ENCODE measurements at places on chromosomes 5 and 9.

DNA sequence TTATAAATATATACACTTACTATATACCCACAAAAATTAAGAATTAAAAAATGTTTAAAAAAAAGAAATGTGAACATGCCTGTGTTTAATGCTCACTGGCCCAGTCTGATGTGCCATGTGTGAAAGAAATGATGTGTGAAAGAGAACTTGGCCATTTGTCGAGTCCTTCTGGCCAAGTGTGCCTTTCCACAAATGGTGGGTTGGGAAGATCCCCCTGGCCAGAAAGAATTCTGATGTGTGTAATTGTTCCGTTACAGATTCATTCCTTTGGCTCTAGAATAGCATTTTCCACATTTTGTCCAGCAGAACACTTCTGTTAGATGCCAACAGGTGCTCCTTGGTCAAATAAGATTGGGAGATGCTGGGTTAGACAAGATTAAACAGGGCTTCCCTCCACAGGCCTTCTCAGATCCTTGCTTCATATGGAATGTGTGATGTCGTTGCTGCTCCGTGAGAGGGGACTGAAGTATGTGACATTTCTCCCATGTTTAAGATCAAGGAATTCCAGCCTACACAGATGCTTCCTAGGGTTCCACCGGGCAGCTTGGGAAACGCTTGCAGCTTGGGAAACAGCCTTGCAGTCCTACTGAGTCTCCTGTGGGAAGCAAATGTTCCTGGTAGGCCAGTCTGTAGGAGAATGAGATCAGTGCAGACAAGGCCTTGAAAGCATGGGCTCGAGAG lies 32.1 kb downstream of the GDNF start:
- no peak for DNase-seq

DNA sequence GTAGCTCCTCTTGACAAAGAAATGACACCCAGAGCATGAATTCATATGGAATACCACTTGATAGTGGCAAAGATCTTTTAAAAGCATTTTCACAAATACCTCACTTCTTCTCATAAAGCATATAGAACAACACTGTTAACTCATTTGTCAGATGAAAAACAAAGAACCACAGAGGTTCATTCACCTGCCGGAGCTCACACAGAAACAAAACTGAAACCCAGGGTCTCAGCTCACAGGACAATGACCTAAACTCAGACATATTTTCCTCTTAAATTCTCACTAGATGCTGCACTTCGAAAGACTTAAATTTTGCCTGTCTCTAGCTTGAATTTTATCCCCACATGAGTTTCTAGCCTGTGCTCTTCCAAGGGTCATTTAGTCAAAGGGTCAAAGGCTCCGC lies 339.0 kb downstream of the KCNN2 start:
- DNase-seq: no peak

DNA sequence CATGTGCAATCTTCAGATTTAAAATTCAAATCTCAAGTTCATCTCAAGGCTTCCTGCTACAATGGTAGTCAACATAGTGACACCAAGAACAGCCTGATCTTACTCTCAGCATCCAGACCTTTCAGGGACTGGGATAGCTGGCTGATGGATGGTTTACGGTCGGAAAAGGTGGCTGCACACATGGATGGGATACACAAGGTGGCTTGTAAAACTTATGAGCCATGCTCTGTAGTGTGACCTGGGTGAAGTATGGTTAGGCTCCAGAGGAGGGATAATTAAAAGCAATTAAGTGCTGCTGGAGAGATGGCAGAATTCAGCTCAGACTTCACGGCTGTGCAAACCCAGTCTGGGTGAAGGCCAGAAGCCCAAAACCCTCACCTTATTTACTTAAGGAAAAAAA lies 379.5 kb downstream of the NFIB start:
- DNase-seq: no peak

DNA sequence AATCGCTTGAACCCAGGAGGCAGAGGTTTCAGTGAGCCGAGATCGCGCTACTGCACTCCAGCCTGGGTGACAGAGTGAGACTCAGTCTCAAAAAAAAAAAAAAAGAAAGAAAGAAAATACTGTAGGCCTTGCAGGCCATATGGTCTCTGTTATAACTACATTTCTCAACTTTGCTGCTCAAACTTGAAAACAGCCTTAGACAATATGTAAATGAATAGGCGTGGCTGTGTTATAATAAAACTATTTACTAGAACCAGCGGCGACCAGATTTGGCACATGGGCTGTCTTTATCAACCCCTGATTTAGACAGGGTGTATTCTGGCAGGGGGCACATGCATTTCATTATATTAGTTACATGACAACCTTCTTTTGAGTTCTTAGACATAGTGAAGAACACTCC lies 130.0 kb downstream of the C9orf152 start:
- no peak for DNase-seq

- peak; percentile 53 for DNase-seq
Measured at GRCh38 chr9:107214915-107215314, 68.2 kb upstream of the RAD23B start.

GRCh38 chr5:159826351-159827214 lies 89.7 kb upstream of the ADRA1B start:
- peak; percentile 99 for DNase-seq

GRCh38 chr5:88842784-88843183 lies 40.2 kb downstream of the MEF2C start:
- DNase-seq: no peak

DNA sequence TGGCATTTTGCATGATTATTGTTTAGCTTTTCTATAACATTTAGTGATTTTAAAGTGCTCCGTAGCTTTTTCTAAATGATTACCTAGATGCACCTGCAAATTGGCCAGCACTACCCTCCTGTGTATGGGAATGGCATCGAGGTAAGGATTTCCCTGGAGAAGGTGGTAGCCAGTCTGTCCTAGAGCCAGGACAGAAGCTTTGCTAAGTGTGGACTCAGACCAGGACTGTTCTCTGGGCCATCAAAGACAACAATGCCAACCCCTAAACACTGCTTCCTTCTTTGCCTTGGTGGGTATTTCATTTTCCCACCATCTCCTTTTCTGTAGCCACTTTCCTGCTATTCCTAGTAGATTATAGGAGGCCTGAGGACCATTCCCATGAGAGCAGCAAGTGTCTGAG lies 53.0 kb downstream of the CD180 start:
- no peak for DNase-seq

DNA sequence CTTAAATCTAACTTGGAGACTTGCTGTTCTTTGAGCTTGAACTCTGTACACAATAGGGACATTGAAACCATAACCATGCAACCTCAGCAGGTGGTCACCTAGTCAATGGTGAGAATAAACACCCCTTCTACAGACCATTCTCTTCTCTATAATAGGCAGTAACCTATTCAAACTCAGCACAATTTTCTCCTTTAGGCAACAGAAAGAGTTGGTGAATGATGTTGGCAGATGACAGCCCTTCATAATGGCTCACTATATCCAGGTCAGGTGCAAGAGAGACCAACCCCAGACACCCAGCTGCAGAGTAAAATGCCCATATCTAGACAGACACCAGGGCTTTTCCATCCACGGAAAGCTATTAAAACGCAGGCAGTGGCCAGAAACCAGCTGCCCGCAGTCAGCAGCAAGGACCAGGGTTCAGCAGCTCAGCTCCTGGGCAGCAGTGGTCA lies 106.7 kb downstream of the SERINC5 start:
- DNase-seq: no peak

GRCh38 chr5:1498623-1499416 lies 24.9 kb downstream of the LPCAT1 start:
- no peak for DNase-seq

DNA sequence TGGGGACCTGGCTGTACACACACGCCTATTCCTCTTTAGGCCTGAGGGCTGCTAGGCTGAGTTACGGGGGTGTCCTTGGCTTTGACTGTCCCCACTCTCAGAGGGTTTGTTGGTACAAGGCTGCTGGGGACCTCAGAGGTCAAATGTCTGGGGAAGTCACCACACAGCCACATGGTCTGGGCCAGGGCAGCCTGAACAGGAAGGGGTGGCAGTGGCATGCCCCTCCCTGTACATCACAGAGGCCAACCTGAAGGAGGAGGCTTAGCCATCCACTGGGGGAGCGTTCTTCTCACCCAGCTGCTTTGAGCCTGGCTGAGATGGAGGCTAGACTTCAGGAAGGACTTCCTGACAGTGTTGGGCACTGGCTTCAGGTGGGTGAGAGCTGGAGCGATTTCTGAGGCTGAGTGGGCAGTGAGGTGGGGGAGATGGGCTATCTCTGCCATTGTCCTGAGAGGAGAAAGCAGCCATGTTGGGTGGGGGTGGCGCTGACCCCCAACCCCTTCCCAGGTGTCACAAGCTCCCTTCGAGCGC lies 36.3 kb downstream of the CXXC5 start:
- no peak for DNase-seq

GRCh38 chr5:179418972-179419371 lies 73.7 kb upstream of the ADAMTS2 start:
- no peak for DNase-seq

DNA sequence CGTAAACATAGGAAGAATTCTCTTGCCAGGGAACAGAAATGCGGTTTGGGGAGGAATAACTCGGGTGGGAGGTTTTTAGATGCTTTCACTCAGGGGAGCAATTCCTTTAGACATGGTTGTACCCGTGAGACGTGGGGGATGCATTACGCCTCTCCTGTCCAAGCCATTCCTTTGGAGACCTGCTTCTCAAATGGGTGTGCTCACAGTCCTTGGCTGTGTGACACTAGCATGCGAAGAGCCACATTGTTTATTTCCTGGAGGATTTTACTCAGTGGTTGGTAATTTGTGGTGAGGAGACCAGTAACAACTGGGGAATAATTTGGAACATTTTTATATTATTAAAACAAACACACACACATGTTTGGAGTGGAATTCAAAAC lies 18.5 kb downstream of the COL15A1 start:
- DNase-seq: no peak

DNA sequence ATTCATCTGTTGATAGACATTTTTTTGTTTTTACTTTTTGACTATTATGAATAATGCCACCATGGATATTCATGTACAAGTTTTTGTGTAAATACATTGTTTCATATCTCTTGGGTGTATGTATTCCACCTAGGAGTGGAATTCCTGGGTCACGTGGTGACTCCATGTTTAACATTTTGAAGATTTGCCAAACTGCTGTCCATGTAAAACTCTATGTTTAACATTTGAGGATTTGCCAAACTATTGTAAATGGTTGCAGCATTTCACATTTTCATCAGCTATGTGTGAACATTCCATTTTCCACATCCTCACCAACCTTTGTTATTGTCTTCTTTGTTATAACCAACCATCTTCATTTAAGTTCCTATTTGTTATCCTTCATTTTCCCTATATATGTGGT lies 12.2 kb downstream of the TMEFF1 start:
- DNase-seq: no peak

DNA sequence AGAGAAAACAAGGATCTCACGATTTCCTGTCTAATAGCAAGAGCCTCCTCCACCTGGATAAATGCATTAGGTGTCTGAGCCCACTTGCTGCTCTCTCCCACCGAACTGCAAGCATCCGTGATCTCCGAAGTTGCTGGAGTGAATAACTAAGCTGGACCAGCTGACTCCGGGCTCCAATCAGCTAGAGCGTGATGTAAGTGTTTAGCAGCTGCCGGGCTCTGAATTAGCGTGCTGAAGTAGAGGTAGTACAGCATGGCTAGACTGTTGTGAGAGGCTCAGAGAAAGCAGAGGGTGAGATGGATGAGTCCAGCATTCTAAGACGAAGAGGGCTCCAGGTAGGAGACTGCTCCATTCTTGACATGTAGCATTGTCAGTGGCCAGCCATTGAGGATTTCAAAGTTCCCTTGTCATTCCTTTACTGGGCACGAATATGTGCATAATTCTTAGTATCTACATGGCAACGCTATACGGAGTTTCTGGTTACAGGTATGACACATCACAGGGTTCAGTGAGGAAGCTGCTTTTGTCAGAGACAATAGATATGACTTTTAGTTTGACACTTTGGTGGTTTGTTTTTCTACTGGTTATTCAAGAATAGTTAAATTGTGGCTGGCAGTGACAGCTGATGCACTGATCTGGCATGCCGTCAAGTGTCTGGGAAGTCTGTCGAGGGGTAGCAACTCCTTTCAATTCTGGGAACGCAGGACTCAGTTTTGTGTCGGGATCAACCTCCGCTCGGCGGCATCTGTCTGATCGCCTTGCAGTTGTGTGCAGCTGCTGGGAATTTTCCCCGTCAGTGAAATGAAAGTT lies 232.6 kb downstream of the MAST4 start:
- DNase-seq: peak; percentile 29

GRCh38 chr5:173626505-173626820 lies 10.0 kb upstream of the BOD1 start:
- no peak for DNase-seq

DNA sequence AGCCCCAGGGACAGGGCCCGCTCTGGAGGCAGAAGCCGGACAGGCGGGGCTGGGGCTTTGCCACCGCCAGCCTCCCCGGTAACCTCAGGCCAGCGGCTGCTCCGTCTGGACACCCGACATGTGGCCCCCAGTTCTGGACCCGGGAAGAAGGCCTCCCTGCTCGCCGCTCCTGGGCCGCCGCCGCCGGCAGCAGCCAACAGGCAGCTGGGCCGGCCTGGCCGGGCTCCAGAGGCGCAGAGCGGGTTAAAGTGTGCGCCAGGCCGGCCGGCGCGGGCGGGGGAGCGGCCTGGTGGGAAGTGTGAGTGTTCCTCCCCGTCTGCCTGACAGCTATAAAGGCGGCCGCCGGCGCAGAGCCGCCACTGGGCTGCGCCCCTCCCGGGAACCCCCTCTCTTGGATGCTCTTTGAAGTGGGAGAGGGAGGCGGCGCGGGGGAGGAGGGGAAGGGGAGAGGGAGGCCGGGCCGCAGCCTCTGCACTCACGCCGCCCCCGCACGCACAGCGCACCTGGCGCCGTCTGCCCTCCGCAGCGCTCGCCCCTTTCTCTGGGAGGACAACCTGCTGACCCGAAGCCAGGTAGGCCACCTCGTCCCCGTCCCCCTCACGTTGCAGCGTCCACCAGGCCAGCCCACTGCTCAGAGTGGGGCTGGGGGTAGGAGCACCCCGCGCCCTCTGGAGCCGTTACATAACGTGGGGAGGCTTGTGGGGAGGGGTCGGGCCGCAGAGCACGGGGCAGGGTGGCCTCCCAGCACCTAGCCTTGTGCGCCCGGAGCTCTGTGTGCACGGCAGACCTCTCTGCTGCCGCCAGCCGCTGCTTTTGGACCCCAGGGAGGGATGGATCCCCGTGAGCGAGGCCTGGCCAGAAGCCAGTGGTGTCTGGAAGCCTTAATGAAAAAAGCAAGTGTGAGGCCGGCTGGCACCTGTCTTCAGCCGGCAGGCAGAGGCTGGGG lies at the start of gene ADAMTSL2:
Gene ADAMTSL2 (plus strand): TSS at position 359 of the 946 bp plus-strand sequence. CDS start 2,009 bp downstream, outside the sequence.
- no peak for DNase-seq

DNA sequence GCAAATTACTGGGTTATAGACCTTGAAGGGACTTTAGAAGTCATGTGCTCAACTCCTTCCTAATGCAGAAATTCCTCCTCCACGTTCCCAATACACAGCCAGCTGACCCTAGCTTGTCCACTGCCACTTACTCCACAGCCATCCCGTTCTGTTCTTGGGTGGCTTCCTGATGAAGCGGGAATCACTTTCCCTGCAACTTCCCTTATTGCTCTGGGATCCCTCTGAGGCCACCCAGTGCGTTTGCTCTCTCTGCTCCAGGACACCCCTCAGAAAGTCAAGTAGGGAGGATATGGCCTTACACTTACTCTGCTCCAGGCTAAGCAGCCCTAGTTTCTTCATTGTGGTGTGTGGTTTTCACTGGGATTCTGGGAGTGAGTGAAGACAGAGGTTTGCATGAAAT lies 55.5 kb downstream of the GALNT12 start:
- no peak for DNase-seq
